ENCODE measurements at places on chromosomes 12 and 14. TPM values are rescaled to one million over a fixed set of nuclear protein-coding genes. Genes with fewer than 3 reads are reported as not detected.

DNA sequence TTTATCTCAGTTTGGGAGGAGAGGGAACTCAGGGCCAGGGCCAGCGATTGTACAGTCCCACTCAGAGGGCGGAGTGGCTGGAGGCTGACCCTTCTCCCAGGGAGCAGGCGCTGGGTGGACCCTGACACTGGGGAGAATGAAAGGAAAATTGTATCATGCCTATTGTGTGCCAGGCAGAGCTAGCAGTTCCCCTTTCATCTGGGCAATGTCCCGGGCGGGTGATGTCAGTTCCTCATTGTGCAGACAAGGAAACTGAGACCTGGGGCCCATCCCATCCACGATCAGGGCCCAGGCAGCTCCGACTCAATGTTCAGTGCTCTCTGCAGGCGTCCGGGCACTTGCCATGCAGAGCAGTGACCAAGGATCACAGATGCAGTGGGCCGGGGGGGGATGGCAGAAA lies 101.9 kb upstream of the RTL1 start:
- peak; percentile 34 for DNase-seq
- H3K36me3 ChIP-seq, result no peaks in the 10 kb centered on the region
- H3K4me3 ChIP-seq, result no peak overlapping the region
- no peak overlapping the region for H3K27ac ChIP-seq

GRCh38 chr12:130667421-130667960 lies 48.6 kb downstream of the RIMBP2 start:
- DNase-seq, result no peak
- H3K4me1 ChIP-seq, result no peaks in the 10 kb centered on the region
- H3K27me3 ChIP-seq, result no peaks in the 10 kb centered on the region
- no peaks in the 10 kb centered on the region for H3K36me3 ChIP-seq
- no peak overlapping the region for H3K27ac ChIP-seq
- H3K4me3 ChIP-seq, result no peak overlapping the region

- no peak overlapping the region for H3K4me3 ChIP-seq
- H3K27ac ChIP-seq, result no peak overlapping the region
- DNase-seq, result no peak
- H3K4me1 ChIP-seq, result no peaks in the 10 kb centered on the region
These were observed 8.1 kb downstream of the L2HGDH start for GRCh38 chr14:50303744-50304471.

DNA sequence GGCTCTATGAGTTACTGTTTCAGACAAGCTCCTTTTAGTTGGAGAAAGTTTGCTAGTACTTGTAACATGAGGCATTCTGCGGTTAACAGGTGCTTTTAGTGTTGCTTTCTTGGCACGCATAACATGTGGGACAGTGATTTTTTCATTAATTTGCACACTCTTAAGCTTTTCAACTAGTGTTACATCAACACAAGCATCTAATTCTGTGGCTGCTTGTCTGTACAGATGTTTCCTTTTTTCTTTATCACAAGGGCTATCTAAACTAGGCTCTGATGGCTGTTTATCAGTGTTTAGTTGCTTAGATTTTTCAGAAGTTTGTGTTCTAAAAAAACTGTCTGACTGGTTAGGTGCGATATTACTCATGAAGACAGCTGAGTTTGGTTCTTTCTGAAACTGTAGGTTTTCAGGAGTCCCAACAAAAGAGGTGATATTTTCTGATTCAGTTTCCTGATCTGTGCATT lies 120.1 kb downstream of the RALGAPA1 start:
- DNase-seq, result no peak
- no peak overlapping the region for H3K27ac ChIP-seq
- H3K4me3 ChIP-seq, result no peak overlapping the region
- no peaks in the 10 kb centered on the region for H3K27me3 ChIP-seq

- DNase-seq, result no peak
- no peaks in the 10 kb centered on the region for H3K4me1 ChIP-seq
- H3K27ac ChIP-seq, result no peak overlapping the region
These were observed 3.5 kb upstream of the BCAT1 start for GRCh38 chr12:24952389-24952788.

DNA sequence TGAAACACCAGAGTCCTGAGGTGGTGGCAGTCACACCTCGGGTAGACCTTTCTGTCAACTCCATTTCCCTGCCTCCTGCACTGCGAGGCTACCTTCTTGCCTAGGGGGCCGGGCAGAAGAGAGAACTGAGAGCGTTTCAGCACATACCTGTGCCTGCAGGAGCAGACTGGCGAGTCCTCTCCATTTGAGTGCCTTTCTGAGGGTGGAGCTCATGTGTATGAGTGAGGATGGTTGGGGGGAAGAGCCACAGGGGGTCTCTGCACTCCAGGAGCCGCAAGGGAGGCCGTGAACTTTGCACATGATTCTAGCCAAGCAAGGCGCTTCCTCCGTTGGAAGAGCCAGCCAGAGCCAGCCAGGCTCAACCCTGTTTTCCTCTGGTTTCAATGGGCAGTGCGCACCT lies 31.0 kb upstream of the CCND2 start:
- H3K4me1 ChIP-seq, result no peaks in the 10 kb centered on the region
- no peaks in the 10 kb centered on the region for H3K27me3 ChIP-seq
- no peak overlapping the region for H3K4me3 ChIP-seq
- no peaks in the 10 kb centered on the region for H3K36me3 ChIP-seq

DNA sequence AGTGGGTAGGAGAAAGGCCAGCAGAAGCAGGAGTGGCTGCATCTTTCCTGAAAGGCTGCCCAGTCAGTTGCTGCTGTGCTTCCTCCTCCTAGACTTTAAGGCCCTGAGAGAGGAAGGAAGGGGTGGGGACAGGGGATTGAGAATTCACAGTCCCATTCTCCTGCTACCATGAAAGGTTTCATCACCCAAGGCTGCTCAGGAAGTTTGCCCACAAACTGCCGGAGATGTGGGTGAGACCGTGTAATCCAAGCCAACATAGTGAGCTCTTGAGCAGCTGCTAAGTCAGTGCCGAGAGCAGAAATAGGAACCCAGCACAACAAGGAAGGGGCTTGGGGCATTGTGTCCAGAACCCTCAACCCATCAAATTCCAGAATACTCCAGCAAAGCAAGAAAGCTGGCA lies at the start of gene CTSG:
Gene CTSG, minus strand, starts transcription at position 69 of the 400 bp plus-strand sequence. Its CDS starts 27 bp downstream, at position 42.
- no peaks in the 10 kb centered on the region for H3K36me3 ChIP-seq
- no peaks in the 10 kb centered on the region for H3K27me3 ChIP-seq
- H3K4me3 ChIP-seq, result peak within 1 kb of the TSS; percentile 27
- no peak within 1 kb of the TSS for H3K27ac ChIP-seq

DNA sequence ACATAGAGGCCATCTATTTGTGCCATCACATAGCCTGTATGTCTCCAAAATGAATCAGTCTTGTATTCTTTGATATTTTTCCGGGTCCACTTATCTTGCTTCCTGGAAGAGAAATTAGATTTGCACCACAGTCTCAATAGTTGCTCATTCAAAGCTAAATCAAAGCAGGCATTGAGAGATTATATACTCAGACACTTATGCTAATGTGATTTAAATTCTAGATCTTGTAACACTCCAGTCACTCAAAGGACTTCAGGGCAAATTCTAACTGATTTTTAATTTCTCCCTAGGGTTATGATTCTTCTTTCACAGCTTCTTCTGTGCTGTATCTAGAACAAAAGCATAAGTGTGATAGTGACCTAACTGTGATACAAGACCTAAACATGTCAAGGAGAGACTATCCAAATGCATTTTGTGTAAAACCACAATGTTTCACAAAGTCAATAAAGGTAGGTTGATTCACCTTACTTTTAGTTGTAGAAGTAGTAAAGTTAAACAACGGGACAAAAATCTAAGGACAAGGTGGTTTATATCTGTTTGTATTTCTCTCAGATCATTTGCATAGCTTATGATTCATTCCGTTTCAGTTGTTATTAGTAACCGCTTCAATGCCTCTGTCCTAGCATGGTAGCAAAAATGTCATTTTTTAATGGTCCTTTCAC lies 26.8 kb downstream of the PLBD1 start:
- no peaks in the 10 kb centered on the region for H3K36me3 ChIP-seq
- no peak for DNase-seq
- H3K27ac ChIP-seq, result no peak overlapping the region
- no peaks in the 10 kb centered on the region for H3K4me1 ChIP-seq
- no peak overlapping the region for H3K4me3 ChIP-seq

- no peaks in the 10 kb centered on the region for H3K27me3 ChIP-seq
- H3K27ac ChIP-seq, result no peak overlapping the region
- DNase-seq, result no peak
- no peak overlapping the region for H3K4me3 ChIP-seq
- peaks cover 7% of the 10 kb centered on the region for H3K4me1 ChIP-seq
These were observed 2.2 kb downstream of the P3H3 start for GRCh38 chr12:6830286-6830890.

- H3K4me1 ChIP-seq, result peaks cover 7% of the 10 kb centered on the region
- H3K27me3 ChIP-seq, result no peaks in the 10 kb centered on the region
- peak overlapping the region; percentile 95 for H3K27ac ChIP-seq
- peak overlapping the region; percentile 92 for H3K4me3 ChIP-seq
- no peaks in the 10 kb centered on the region for H3K36me3 ChIP-seq
These were observed 34.4 kb downstream of the WBP11 start for GRCh38 chr12:14768823-14769405.

DNA sequence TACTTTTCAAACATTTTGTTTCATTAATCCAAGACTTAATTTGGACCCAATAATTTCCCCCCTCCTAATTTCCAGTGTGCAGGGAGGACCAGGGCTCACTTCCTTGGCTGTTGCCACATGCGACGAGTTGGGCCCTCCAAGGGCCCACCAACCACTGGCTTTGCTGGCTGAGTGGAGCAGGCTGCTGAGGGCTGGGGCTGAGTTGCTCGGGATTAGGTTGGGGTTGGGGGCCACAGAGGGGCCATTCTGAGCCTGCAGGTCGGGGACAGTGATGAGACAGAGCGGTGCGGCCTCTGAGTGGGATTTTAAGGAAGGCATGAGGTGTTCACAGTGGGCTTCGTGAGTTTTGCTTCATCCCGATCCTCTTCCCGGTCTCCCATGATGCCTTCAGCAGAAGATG lies 6.1 kb upstream of the TRAF3 start:
- H3K27me3 ChIP-seq, result no peaks in the 10 kb centered on the region
- no peak overlapping the region for H3K4me3 ChIP-seq
- DNase-seq, result no peak
- H3K36me3 ChIP-seq, result no peaks in the 10 kb centered on the region
- H3K4me1 ChIP-seq, result peaks cover 2% of the 10 kb centered on the region
- no peak overlapping the region for H3K27ac ChIP-seq

DNA sequence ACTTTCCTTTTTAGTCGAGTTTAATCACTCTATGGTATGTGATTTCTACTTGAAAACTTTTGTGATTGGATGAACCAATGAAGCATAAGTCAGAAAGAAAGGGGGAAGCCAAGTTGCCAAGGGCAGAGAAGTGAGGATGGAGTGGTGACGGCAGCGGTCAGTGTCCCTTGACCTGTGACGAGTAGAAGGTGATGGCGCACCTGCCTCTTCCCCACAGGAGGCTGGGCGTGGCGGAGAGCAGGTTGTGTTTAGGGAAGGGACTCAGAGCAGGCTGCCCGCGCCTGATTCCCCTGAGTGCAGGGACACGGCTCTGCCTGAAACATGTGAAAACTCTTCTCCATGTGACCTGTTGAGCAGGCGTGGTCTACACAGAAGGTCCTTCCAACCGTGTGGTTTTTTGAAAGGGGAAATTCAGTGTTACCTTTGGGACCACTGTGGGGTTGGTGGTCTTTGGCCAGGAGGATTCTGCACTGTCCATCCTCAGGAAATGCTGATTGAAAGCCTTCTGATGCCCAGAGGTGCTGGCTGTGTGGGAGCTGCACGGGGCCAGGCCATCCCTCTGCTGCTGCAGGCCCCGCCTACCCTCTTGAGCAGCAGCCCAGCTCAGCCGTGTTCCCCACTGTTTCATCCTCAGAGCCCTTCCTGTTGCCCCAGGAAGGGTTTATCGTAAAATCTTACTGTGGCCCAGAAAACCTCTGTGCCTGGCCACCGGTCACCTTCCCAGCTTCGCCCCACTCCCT lies 23.5 kb upstream of the AMN start:
- H3K27ac ChIP-seq, result no peak overlapping the region
- H3K27me3 ChIP-seq, result no peaks in the 10 kb centered on the region
- no peak for DNase-seq
- H3K4me1 ChIP-seq, result peaks cover 9% of the 10 kb centered on the region

DNA sequence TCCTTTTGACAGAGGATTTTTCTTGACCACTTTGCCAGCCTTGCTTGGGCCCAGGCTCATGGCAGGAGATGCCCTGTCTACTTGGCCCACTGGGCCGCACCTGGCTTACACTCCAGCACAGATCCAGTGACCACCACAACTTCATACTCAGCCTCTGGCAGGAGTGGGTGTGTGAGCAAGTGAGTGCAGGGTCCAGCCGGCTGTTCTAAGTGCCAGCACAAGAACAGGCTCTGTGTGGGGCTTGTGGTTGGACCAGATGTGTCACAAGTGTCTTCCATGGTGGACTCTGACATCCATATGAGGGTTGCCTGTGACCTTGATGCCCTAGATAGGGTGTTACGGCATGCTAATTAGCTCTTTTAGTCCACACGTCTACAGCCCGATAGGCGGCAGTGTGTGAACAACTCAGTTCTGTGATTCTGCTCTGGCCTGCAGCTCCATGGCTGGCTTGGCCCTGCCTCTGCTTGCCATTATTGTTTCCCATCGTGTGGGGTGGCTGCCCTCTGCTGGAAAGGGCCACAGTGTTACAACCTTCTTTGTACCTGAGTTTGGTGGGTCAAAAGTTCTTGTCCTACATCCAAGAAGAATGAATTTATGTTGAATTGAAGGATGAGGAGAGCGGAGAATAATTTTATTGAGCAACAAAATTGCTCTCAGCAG lies 1089.1 kb downstream of the SLC6A15 start:
- no peak overlapping the region for H3K27ac ChIP-seq
- peaks cover 12% of the 10 kb centered on the region for H3K4me1 ChIP-seq
- H3K4me3 ChIP-seq, result no peak overlapping the region
- DNase-seq, result peak; percentile 67
- no peaks in the 10 kb centered on the region for H3K36me3 ChIP-seq

- H3K4me3 ChIP-seq, result no peak overlapping the region
- no peak for DNase-seq
- no peaks in the 10 kb centered on the region for H3K27me3 ChIP-seq
- peak overlapping the region; percentile 84 for H3K27ac ChIP-seq
- H3K36me3 ChIP-seq, result no peaks in the 10 kb centered on the region
These were observed 184.8 kb downstream of the ZFP36L1 start for GRCh38 chr14:68607867-68608573.

Gene ETV6
- 20.9 TPM for total RNA-seq

Gene PCED1B
- total RNA-seq, result 47.2 TPM

Gene ACOT4
- 6.1 TPM for total RNA-seq

Gene HOTAIR
- 8.6 TPM for total RNA-seq

Gene AHNAK2
- total RNA-seq, result 12.8 TPM

Gene DPY19L2
- total RNA-seq, result 55.6 TPM

Gene VWF
- total RNA-seq, result 86.2 TPM

Gene TPPP2
- total RNA-seq, result 201 TPM

Gene RASSF9
- 0.63 TPM for total RNA-seq

Gene FGF23
- not detected for total RNA-seq

All from testis (tissue), 5 donors.